Ascending aorta (tissue), 2 donors: ENCODE measurements at places on chromosomes 6 and 20.

DNA sequence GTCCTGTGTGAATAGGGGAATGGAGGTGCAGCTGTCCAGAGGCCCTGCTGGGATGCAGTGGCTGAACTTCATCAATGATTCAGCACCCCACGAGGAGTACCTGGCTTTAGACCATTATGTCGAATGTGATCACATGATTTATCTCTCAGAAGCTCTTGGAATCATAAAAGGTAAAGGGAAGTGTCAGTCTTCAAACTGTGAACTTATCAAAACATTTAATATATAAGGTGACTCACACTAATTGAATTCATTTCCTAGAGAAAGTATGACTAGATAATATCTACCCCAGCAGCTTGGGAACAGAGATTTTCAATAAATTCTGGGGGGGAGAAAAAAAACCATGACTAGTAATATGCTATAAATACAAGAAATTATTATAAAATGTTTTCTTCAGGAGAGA, 29.5 kb downstream of the ALDH8A1 start:
- no peak overlapping the region for H3K27ac ChIP-seq
- no peaks in the 10 kb centered on the region for H3K36me3 ChIP-seq
- no peaks in the 10 kb centered on the region for H3K4me1 ChIP-seq
- DNase-seq = no peak
- H3K27me3 ChIP-seq = no peaks in the 10 kb centered on the region
- H3K4me3 ChIP-seq = no peak overlapping the region

DNA sequence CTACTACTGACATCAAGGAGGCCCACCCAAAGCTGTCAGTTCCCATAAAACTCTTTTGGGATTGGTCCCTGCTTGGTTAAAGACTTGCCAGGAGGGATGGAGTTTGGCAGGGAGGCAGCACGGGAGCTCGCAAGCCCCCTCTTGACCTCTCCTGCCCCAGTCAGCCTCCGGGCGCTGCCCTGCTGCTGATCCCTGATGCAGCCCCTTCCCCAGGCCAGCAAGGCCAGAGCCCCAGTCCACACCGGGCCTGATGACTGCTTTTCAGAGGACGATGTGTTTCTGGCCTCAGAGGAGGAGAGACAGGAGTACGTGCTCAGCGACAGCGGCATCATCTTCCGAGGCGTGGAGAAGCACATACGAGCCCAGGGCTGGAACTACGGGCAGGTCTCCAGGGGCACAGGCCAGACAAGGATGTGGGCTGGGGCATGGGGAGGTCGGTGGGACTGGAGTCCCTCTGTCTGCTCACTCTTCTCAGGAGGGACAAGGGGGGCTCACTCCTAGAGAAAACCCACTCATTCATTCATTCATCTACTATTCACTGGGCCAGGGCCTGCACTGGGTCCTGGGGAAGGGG, 15.6 kb downstream of the TGM6 start:
- H3K4me1 ChIP-seq = no peaks in the 10 kb centered on the region
- no peak overlapping the region for H3K4me3 ChIP-seq
- no peak for DNase-seq
- H3K27me3 ChIP-seq = no peaks in the 10 kb centered on the region

- no peak for DNase-seq
- H3K4me1 ChIP-seq = no peaks in the 10 kb centered on the region
- no peaks in the 10 kb centered on the region for H3K27me3 ChIP-seq
- H3K27ac ChIP-seq = no peak overlapping the region
- H3K36me3 ChIP-seq = no peaks in the 10 kb centered on the region
Observed at GRCh38 chr6:52707963-52708680, 37.2 kb downstream of the TMEM14A start.

DNA sequence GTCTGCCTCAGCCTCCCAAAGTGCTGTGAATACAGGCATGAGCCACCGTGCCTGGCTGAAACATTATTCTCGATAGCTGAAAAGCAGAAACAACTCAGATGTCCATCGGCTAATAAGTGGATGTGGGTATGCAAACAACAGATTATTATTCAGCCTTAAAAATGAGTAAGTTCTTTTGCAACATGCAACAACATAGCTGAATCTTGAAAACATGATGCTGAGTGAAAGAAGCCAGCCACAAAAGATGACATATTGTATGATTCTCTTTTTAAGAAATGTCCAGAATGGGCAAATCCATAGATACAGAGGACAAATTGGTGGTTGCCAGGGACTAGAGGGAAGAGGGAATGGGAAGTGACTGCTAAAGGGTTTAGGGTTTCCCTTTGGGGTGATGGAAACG, 61.7 kb downstream of the RIOK1 start:
- no peaks in the 10 kb centered on the region for H3K4me1 ChIP-seq
- H3K27me3 ChIP-seq = no peaks in the 10 kb centered on the region
- H3K36me3 ChIP-seq = no peaks in the 10 kb centered on the region
- H3K27ac ChIP-seq = no peak overlapping the region

DNA sequence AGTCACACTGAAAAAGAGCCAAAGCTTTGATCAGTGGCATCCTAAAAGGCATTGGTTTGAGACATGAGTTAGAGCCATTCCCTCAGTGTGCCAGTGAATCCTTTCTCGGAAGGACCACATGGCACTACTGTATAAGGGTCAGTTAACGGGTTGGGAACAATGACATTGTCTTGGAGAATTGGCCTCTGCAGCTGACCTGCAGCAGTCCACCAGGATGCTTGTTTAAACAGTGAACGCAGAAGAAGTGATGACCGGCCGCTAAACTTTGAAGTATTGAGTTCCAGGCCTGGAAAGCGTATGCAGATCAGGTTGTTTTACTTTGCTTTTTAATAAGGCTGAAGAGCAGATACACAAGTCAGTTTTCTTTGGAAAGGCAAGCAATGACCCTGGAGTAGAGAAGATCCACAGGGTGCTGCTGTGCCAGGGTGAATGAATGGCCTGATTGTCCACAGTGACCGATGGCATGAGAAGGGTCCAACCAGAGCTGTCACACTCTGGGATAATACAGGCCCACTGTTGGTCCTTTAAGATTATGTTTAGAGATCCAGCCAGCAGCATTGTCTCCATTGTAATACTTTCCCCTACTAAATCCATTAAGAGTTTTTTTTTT, 57.8 kb downstream of the GMPR start:
- no peak overlapping the region for H3K27ac ChIP-seq
- peaks cover 48% of the 10 kb centered on the region for H3K36me3 ChIP-seq
- H3K27me3 ChIP-seq = no peaks in the 10 kb centered on the region
- H3K4me3 ChIP-seq = no peak overlapping the region
- peak; percentile 12 for DNase-seq
- H3K4me1 ChIP-seq = no peaks in the 10 kb centered on the region

DNA sequence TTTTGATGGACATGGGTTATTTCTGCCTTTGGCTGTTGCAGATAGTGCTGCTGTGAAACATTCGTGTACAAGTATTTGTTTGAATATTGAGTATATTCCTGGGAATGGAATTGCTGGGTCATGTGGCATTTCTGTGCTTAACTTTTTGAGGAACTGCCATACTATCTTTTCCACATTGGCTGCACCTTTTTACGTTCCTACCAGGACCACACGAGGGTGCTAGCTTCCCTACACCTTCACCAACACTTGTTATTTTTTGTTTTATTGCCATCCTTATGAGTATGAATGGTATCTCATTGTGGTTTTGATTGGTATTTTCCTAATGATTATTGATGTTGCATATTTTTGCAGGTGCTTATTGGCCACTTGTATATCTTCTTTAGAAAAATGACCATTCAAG, 47.8 kb upstream of the PLCG1 start:
- H3K27ac ChIP-seq = no peak overlapping the region
- H3K36me3 ChIP-seq = peaks cover 34% of the 10 kb centered on the region
- no peak overlapping the region for H3K4me3 ChIP-seq

DNA sequence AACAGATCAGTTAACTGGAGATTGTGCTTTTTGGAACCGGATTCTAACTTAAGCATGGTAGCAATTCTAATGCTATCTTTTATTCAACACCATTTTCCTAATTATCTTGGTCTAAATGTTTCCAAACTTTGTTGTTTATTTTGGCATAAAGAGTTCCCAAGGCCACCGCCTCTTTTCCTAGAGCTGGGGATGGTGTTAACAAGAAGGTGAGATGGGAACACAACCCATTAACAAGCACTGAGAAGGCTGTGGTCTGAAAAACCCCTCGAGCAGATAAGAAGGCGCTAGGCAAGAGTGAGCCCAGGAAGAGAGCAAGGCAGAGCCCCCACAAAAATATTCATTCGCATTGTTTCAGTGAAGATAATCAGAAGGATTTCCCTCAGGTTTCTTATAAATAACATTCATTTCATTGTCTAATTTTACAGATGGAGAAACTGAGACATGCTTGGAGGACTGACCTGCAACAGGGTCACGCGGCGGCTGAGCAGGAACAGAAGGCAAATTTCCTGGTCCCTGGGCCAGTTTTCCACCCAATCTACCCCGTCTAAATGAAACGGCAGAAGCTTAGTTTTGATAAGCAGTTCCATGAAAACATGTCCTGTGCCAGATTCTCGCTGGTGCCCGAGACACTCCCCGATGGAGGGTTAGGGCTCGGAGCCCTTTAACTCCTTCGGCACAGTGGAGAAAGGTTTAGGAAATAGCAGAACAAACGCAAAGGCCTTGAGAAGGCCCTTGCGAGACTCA, 155.6 kb downstream of the FOXC1 start:
- peaks cover 17% of the 10 kb centered on the region for H3K4me1 ChIP-seq
- H3K4me3 ChIP-seq = no peak overlapping the region
- H3K36me3 ChIP-seq = no peaks in the 10 kb centered on the region
- H3K27ac ChIP-seq = no peak overlapping the region
